ENCODE measurements at places on chromosomes 3 and 15.

DNA sequence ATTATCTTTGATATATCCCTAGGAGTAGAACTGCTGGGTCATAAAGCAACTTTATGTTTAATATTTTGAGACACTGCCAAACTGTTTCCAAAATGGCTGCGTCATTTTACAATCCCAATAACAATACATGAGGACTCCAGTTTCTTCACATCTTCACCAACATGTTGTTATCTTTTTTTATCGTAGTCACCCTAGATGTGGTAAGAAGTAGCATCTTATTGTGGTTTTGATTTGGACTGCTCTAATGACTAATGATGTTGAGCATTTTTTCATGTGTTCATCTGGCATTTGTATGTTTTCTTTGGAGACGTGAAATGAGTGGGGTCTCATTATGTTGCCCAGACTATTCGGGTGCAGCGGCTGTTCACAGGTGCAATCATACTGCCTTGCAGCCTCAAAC, 83.8 kb downstream of the MAP4 start:
- DNase-seq, result no peak

DNA sequence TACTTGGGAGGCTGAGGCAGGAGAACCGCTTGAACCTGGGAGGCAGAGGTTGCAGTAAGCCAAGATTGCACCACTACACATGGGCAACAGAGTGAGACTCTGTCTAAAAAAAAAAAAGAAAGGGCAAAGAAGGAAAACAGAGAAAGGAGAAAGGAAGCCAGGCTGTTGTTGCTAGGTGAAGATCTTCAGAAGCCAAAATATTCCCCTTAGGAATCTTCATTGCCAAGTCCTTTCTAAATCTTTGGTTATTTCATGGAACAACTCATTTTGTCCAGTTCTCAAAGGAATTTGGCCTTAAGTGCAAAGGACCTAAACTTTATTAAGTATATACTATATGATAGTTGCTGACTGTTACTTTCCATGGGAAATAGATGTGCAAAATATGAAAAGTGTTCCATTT, 59.2 kb upstream of the OSBPL11 start:
- DNase-seq, result no peak

DNA sequence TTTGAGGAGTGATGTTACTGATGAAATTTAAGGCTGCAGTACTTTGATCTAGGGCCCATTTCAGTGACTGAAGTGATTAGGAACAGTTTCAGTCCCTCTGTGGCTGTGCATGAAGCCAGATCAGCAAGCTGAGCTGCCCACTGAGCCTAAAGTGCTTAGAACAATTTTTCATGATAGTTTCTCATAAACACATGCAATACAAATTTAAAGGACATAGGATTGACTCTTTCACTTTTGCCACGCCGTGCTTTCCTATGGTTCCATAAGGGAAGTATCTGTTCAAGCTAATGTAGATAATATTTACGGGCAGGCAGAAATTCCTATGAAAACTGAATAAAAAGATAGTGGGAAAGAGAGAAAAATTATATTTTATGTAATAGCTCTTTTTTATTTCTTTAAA, 10.6 kb downstream of the ANKUB1 start:
- DNase-seq, result no peak

- DNase-seq, result no peak
Observed at GRCh38 chr3:178297740-178298139, 238.5 kb upstream of the KCNMB2 start.

GRCh38 chr3:193710286-193711165, 117.5 kb downstream of the OPA1 start:
- no peak for DNase-seq

DNA sequence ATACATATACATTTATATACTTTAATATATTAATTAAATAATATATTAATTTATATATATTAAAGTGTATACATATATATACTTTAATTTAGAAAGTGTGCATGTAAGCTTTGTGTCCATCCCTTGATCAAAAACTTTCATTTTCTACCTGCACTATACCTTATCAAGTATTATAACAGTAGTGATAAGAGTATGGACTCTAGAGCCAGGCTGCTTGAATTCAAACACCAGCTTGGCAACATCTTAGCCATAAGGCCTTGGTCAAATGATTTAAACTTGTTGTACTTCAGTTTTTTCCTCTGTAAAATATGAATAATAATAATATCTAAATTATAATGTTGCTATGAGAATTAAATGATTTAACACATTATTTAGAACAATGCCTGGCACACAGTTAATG, 327.6 kb upstream of the NECTIN3 start:
- no peak for DNase-seq

DNA sequence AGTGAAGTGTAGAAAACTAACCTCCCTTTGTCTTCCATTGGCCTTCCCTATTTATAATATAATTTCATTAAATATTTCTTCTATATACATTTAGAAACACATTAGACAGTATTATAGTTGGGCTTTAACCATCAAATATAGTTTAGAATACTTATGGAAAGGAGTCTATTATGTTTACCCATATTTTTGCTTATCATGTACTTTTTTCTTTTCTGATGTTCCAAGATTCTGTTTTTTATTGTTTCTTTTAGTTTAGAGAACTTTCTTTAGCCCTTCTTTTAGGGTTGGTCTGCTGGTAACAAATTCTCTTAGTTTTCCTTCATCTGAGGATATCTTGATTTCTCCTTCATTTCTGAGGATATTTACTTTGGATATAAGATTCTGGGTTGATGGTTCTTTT, 23.7 kb downstream of the SH3GL3 start:
- no peak for DNase-seq

DNA sequence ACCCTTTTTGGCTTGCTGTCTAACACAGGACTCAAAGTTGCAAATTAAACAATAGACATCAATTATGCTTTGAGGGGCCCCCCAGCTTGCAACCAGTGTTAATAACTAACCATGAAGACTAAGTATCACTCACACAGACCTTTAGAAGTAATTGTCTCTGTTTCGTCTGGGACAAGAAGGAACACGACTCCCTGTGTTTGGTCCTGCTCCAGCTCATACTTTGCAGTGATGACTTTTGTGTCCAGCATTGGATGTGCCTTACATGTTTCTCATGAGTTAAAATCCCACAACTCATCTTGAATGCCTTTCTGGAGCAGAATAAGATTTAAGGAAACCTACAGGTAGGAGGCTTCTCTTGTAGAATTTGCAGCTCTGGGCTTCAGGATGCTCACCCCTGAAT, 53.1 kb downstream of the GMNC start:
- DNase-seq, result no peak

DNA sequence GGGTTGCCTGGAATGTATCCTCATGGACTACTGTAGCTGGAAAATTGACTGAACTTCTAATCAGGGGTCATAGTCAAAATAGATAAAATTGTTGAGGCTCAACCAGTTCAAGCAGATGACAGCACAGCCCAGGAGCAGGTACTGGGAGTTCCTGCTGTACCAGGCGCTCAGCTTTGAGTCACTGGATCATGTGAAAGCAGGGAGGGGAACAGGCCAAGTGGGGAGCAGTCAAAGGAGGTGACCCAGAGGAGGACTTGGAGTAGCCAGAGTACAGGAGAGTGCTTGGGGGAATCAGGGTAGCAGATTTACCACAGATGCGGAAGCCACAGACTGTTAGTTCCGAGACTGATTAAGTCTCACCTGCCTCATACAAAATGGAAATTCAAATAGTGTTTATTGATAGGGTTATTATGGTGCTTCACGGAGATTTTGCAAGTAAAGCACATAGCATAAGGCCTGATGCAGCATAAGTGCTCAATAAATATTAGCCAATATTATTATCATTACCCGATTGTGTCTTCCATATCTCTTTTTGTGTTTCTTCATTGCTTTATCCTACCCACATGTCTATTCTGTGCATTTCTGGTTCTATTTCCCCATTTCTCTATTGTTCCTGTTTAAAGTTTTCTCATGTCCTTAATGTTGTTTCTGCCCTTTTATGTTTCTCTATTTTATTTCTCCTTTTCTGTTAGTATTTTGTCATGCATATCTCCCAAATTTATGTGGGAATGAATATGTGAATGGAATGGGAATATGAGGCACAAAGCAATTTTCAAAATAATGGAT, 369.2 kb upstream of the MCTP2 start:
- DNase-seq, result no peak

DNA sequence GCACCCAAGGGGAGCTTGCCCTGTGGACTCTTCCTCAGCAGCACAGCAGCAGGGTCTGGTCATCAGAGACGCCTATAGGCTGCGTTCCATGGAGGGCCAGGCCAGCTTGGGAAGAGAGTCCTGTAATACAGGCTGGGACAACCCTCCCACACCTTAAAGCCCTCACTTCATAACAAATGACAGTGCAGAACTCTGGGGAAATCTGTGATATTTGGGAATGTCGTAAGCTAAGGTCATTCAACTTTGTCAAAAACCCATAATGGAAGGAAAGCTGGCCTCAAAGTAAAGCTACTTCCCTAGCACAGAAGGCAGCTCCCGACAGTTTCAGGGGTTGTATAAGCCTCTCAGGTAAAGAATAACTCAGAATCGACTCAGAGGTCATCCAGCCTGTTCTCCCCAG, 133.1 kb downstream of the MEGF11 start:
- DNase-seq, result no peak

DNA sequence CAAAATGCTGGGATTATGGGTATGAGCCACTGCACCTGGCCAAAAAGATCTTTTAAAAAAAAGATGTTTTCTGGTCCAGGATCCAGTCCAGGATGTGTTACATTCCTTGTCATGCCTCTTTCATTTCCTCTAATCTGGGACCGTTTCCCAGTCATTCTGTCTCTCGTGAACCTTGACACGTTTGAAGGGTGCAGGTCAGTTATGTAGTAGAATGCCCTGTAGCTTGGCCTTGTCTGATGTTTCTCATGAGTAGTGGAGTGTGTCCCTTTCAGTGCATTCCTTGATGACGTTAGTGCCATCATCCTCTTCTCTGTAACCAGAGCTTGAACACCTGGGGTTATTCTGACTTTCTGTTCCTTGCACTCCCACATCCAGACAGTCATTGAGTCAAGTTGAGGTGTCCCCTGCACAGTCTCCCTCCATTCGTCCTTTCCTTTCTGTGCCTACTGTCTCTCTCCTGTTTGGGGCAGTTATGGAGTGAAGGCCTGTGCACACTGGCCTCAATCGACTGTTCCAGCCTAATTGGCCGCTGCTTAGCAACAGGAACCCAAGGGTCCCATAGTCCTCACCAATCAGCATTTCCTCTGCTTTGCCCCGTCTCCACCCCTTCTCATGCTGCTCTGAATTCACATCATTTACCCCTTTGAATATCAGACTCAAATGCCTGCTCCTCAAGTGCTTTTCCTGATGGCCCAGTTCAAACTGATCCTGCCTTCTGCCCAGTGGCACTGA, 5.5 kb downstream of the FAM81A start:
- no peak for DNase-seq

GRCh38 chr15:47820057-47820746, 102.9 kb downstream of the SEMA6D start:
- no peak for DNase-seq

DNA sequence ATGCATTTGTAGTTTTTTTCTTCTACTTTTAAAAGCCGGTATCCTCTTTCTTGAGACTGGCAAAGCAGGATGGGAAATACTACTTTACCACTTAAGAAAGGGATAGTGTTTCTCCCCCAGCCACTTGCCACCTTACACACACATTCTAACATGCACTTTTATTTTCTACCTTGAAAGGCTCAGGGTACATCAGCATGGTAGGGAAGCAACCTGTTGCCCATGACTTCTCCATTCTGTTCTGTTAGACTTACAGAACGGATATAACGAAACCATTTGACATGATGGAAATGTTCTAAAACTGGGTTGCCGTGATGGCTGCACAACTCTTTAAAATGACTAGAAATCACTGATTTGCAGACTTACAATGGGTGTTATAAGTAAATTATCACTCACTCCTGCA, 405.5 kb downstream of the SHQ1 start:
- DNase-seq, result no peak

DNA sequence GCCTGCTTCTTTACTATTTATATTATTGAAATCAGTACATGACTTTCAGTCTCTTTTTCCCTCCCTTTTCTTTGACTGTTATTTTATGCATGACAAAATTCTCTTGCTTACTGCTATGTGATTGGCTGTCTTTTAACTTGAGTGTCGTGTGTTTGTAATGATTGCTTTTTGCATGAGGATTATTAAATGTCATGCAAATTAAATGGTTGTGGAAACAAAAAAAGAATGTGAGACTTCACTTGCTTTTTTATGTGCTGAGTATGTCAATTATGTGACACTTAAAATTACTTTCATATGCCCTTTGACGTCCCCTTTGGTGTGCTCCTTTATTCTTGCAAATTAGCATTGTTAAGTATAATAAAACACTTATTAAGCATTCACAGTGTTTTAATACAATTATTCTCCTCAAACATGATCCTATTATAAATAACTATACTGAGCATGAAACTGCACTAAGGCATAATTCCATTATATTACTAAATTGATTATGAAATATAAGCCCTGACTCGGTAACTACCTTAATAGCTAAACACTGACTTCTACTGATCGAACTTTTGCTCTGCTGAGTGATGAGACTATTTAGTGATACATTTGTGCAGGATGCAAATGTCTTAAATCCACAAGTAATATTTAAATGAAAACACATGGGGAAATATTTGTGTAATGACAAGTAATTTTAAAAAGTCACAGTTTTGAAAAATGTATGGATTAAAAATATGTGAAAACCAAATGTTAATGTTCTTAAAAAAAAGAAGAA, 401.7 kb downstream of the NLGN1 start:
- DNase-seq, result no peak

- DNase-seq, result no peak
Observed at GRCh38 chr3:83063446-83063845, 1302.0 kb upstream of the GBE1 start.

GRCh38 chr3:141981084-141981483, 104.6 kb downstream of the ATP1B3 start:
- DNase-seq, result no peak

DNA sequence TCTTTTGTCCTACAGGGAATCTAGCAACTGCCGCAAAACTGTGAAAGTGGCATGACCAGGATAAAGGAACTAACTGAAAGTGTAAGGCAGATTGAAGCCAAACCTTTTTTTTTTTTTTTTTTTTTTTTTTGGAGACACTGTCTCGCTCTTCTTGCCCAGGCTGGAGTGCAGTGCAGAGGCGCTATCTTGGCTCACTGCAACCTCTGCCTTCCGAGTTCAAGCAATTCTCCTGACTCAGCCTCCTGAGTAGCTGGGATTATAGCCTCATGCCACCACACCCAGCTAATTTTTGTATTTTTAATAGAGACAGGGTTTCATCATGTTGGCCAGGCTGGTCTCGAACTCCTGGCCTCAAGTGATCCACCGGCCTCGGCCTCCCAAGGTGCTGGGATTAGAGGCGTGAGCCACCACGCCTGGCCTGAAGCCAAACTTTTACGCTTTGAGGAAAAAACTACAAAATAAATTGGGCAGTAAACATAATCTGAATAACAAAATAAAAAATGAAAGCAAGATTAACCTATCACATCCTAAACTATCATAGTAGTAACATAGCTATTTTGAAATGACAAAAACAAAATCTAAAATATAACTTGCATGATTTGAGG, 9.7 kb downstream of the SLTM start:
- no peak for DNase-seq
